Transverse colon (tissue), 4 donors: ENCODE measurements at places on chromosomes 11 and 22. TPM values are rescaled to one million over a fixed set of nuclear protein-coding genes. Genes with fewer than 3 reads are reported as not detected.
A peak's percentile ranks its signal among the peaks of the same experiment; 100 is the strongest.

FGF3 gene
- not detected for total RNA-seq

- H3K27ac ChIP-seq, result no peak overlapping the region
- DNase-seq, result no peak
- peaks cover 6% of the 10 kb centered on the region for H3K4me1 ChIP-seq
- H3K4me3 ChIP-seq, result no peak overlapping the region
Measured at GRCh38 chr11:114321621-114322257, 25.5 kb downstream of the NNMT start.

DNA sequence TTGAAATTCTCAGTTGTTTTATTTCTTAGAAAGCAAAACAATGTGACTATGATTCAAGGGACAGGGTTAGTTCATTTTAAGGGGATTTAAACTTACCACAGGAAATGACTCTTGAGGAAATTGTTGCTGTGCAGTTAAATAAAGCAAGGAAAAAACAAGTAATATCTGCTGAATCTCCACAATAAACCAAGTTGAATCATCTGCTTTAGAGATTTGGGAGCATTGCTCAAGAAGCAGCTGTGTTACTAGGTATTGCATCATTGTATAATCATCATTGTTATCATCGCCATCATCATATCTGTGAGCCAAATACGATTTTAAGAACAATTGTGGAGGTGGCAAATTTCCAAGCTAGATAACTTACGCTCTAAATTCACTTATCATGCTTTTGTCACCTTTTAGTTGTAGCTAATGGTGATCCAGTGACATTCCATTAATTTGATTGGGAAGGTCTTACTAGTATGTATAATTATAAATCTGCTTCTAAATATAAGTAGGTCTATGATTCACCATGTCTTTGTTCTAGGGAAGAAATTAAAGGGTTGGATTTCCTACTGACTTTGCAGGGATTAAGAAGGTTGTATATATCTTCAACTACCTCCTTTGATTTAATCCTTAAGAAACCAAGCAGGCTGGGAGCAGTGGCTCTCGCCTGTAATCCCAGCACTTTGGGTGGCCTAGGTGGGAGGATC lies 19.9 kb downstream of the MMP10 start:
- no peaks in the 10 kb centered on the region for H3K27me3 ChIP-seq
- H3K27ac ChIP-seq, result no peak overlapping the region
- H3K36me3 ChIP-seq, result no peaks in the 10 kb centered on the region
- H3K4me3 ChIP-seq, result no peak overlapping the region
- no peaks in the 10 kb centered on the region for H3K4me1 ChIP-seq

DNA sequence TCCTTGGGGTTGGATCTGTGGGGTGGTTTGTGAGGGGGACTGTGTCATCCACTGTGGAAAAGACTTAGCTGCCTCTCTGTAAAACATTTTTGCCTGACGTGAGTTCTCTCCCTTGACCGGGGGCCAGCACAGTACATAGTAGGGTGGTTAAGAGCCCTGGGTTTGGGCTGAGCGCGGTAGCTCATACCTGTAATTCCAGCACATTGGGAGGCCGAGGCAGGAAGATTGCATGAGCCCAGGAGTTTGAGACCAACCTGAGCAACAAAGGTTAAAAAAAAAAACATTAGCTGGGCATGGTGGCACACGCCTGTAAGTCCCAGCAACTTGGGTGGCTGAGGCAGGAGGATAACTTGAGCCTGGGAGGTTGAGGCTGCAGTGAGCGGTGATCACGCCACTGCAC lies 74.7 kb upstream of the WNT7B start:
- no peaks in the 10 kb centered on the region for H3K36me3 ChIP-seq
- peaks cover 56% of the 10 kb centered on the region for H3K4me1 ChIP-seq

- no peak for DNase-seq
- no peak overlapping the region for H3K27ac ChIP-seq
- H3K4me3 ChIP-seq, result no peak overlapping the region
- no peaks in the 10 kb centered on the region for H3K36me3 ChIP-seq
- H3K4me1 ChIP-seq, result no peaks in the 10 kb centered on the region
Measured at GRCh38 chr22:19663821-19664355, 50.4 kb upstream of the SEPTIN5 start.

SLC22A9 gene
- not detected for total RNA-seq

DNA sequence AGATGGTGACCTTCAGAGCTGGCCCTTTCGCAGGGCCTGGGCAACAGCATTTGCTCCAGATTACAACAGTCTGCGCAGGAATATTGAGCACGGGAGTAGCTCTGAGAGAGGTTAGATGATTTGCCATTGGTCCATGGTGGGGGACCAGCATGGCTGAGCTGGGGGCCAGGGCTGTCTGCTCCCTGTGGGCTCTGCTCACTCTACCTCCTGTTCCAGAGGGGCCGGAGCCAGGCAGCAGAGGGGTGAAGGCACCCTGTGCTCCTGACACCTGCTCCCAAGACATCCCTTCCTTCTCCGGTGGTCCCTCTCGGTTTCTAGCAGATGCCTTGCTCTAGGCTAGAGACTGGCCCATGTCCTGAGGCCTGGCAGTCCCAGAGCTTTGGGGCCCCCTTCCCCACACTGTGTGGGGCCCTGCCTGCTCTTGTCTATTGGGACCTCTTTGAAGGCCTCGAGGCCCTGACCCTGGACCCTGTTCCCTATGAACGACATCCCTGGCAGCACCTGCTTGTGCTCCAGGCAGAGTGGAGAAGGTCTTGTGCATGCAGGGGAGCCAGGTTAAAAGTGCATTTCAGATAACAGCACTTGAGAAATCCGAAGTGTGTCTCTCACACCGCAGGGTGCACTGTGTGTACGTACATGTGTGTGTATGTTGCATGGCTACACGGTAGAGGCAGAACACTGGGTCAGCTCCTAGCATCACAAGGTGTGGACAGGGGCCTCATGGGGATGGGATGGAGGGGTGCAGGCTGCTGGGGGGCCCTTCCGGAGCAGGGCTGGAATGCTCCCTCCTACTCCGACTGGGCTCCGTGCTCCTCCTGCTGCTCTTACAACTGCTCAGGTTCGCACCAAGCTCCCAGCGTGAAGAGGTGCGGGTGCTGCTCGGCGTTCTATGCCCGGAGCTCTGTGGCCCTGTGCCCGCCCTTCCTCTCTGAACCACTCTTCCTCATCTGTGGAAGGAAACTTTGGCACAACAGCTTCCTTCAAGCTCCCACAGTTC lies 123.3 kb upstream of the B3GAT1 start:
- H3K27ac ChIP-seq, result no peak overlapping the region
- DNase-seq, result no peak
- H3K4me3 ChIP-seq, result no peak overlapping the region
- no peaks in the 10 kb centered on the region for H3K27me3 ChIP-seq
- no peaks in the 10 kb centered on the region for H3K36me3 ChIP-seq

- peaks cover 41% of the 10 kb centered on the region for H3K4me1 ChIP-seq
- no peak overlapping the region for H3K4me3 ChIP-seq
- DNase-seq, result no peak
- no peaks in the 10 kb centered on the region for H3K36me3 ChIP-seq
- peak overlapping the region; percentile 84 for H3K27ac ChIP-seq
Measured at GRCh38 chr22:25014896-25015755, 62.6 kb downstream of the KIAA1671 start.
